ENCODE measurements at places on chromosomes 11 and 22.
A peak's percentile ranks its signal among the peaks of the same experiment; 100 is the strongest.

GRCh38 chr22:44448271-44448830, 49.7 kb downstream of the RTL6 start:
- no peak for DNase-seq

- DNase-seq, result no peak
Measured at GRCh38 chr11:72350752-72351151, 83.6 kb downstream of the CLPB start.

- DNase-seq, result no peak
Measured at GRCh38 chr11:1883346-1884302, 8.1 kb downstream of the PRR33 start.

DNA sequence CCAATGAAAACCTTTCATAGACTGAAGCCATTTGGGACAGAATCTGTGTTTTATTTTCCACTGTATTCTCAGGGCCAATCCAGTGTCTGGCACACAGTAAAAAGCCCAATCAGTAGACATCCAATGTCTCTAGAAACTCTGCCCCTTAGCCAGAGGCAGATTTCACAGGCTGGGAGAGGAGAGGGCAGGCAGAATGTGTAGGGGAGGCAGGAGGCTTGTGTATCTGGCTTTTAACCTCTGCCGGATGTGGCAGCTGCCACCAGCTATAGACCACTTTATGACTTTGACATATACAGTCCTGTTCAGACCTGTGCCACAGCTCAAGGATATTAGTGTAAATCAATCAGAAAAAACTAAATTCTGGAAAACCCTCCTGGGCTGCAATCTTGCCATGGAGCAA, 4.4 kb downstream of the EXPH5 start:
- no peak for DNase-seq

DNA sequence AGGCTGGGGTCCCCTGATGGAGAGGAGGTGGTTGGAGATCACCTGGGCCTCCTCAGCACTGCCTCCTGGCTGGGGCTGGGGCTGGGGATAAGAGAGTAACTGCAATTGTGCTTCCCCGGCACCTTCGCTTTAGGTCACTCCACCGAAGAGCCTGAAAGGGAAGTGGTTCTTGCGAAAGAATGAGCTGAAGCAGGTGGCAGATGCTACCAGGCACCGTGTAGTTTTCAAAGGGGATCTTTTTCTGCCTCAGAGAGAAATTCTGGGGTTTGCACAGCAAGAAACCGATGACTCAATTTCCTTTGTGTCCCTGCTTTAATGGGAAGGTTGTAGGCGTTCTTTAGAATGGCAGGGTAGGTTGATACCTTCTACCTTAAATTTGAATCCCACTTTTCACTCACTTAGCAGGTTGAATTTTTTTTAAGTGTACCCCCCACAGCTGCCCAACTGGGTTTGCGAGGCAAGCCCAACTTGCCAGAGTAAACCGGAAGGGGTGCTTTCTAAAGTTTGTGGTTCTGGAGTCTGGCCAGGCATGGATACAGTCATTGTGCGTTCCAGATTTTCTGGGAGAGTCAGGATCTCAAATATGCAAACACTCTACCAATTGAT, 5.3 kb downstream of the CD44 start:
- peak; percentile 48 for DNase-seq

GRCh38 chr11:114031246-114031966, 28.1 kb upstream of the ZBTB16 start:
- DNase-seq, result no peak

- no peak for DNase-seq
Measured at GRCh38 chr11:90587896-90588295, 365.0 kb upstream of the CHORDC1 start.

- DNase-seq, result no peak
Measured at GRCh38 chr11:80733790-80734189, 1293.0 kb upstream of the TENM4 start.

DNA sequence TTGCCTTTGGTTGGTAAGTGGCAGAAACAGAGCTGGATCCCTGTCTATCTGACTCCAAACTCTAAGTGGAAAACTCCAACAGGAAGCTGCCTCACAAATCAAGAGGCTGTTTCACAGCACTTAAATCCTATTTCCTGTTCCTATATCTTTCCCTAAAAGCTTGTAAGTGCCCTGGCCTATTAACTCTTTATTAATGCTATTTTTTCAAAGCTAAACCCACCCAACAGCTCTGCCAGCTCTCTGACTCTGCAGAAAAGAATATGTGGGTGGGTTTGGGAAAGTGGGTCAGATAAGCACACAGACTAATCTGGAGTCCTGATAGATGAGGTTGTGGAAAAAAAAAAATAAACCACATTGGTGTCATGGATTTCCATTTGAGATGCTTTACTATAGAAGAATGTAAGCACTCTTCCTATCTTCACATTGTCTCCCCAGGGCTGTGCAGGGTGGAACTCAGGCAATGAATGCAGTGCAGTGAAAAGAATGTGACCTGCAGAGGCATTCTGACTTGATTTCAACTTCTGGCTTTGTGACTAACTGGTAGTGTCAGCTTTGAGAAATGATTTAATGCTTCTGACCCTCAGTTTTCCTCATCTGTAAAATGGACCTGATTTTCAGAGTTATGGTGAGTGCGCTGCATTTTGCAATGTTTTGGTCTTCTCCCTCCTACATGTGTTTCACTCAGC, 125.6 kb downstream of the AASDHPPT start:
- DNase-seq, result no peak

DNA sequence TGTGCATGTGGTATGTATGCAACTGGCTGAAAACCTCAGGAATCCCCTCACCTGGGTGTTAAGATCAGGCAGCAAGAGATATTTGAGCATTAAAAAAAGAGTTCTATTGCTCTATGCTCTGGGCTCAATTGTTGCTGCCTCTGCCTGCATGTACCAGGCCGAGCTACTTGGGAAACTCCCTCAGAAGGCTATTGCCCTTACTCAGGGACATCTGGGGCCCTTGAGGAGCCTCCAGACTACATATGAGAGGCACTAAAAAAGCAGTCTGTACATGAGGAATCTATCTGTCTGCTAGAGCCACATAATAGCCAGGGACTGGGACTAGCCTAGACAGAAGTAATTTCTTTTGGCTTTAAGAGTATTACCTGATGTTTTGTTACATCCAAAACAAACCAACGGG, 120.1 kb downstream of the SWAP70 start:
- DNase-seq, result no peak

- no peak for DNase-seq
Measured at GRCh38 chr22:36554098-36554497, 25.1 kb upstream of the EIF3D start.

DNA sequence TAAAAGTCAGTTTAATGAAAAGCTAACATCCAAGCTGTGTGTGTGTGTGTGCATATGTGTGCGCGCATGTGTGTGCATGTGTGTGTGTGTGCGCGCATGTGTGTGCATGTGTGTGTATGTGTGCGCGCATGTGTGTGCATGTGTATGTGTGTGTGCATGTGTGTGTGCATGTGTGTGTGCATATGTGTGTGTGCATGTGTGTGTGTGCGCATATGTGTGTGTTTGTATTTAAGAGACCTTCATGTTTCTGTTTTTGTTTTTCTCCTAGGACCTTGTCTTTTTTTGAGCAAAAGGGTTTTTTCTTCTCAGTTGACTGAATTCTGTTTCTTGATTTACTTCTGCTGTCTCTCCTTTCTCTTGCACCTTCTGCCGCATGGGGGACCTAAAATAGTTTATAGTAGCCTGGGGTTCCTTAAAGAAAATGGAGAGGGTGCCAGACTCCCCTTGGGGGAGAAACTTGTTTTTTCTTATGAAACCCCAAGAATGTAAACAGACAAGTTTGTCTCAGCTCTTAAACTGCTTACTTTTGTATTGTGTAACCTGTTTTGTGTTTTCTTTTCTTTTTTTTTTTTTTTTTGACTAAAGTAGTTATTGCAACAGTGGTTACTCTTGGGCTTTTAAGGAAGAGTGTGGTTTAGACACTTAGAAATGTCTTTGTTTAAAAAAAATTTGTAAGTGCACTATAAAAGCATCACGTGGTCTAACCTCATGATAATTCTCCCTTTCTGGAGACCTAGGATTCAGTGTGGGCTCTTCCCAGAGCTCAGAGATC, 53.0 kb downstream of the OSBPL5 start:
- DNase-seq, result no peak

DNA sequence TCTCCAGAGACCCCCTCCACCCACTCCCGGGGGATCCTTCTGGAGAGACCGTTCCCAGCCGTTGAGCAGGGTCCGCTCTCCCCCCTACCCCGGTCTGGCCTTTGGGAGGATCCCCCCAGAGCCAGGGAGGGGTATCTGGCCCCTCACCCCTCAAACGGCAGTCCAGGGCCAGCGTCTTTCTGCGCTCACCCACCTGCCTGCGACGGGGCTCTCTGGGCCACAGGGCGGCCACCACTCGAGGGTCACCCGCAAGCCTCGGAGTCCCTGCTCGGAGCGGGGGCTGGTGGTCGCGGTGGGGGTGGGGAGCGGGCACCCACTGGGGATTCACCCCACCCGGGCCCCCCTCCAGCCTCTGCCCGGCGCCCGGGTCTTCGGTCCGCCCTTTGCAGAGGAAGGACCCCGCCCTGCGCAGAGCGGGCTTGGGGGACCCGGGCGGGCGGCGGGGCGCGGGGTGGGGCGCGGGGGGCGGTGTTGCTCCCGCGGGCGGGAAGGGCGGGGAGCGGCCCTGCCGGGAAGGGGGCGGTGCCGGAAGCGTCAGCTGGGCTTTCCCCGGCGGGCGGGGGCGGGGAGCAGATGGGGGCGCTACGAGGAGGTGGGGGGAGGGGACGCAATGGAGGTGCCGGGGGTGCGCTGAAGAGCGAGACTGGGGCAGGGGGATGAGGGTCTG, 16.6 kb downstream of the CRELD2 start:
- peak; percentile 76 for DNase-seq

DNA sequence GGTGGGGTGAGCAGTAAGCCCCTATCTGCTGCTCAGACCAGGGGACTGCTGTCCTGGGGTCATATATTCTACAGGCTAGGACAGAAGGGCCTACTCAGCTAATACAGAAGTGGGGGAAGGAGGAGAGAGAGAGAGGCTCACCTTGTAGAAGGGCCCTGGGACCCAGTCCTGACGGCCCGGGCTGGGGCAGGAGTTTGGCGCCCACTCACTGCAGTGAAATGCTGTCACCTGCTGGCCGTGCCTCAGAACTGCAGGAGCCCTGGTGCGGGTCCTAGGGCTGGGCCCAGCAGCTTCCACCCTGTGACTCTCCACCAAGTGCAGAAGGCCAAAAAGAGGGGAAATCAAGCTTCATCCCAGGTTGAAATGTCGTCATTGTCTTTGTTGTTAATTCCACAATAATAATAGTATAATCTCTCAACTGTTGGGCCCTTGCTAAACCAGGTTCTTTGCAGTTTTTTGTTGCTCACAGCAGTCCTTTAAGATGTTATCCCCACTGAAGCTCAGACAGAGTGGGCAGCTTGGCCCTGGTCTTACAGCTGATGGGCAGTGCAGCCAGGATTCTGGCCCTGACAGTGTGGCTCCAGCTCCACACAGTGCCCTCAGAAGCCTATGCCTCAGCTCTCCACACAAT, 29.6 kb downstream of the TRIM29 start:
- peak; percentile 88 for DNase-seq

- no peak for DNase-seq
Measured at GRCh38 chr11:61152816-61153592, 8.2 kb downstream of the VPS37C start.

- no peak for DNase-seq
Measured at GRCh38 chr11:15968461-15969130, 387.8 kb downstream of the SOX6 start.

DNA sequence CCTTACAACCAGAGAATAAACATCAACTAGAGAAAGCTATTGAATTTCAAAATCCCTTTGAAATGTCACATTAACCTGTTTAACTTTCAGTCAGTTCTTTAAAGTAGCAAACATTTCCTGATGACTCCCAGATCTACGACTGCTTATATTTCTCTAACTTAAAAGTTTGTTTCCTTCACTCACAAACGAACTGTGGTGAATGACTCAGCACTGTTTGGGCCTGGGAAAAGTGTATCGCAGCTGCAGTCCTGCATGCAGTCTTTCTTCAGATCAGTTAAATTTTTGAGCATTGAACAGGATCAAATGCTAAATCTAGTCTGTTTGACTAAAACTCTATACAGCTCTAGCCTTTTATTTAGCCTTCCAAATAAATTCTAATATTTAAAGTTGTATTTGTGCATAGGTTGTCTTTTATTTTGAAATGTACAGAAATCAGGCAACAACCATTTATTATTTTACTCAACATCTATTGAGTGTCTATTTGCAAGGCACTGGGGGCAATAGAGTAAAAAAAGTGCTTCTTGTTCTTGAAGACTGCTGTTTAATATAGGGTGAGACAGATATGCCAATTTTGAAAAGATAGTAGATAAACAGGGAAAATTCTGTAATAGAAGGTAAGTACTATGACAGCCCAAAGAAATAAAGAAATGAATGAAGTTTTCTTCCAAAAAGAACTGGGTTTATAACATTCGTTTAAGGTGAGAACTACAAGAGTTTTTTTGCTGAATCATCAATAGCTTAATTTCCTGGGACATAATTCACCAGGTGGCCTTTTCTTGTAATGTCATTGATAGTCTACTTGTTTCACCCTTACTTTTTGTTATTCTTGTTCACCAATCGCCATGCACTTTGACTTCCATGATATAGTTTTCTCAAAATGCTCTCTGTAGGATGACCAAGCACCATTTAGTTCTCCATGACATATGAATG, 235.4 kb downstream of the METTL15 start:
- no peak for DNase-seq

DNA sequence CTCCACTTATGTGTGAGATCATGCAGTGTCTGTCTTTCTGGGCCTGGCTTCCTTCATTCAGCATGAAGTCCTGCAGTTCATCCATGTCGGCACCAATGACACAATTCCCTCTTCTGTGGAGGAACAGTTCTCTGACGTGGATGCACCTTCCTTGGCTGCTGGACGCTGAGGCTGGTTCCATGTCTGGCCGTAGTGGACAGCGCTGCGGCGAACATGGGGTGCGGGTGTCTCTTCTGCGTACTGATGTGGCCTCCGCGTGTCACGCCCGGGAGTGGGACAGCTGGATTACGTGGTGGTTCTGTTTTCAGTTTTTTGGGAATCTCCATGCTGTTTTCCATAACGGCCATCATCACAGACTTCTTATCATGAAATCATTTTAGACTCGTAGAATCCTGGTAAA, 16.9 kb upstream of the MUC2 start:
- DNase-seq, result no peak

DNA sequence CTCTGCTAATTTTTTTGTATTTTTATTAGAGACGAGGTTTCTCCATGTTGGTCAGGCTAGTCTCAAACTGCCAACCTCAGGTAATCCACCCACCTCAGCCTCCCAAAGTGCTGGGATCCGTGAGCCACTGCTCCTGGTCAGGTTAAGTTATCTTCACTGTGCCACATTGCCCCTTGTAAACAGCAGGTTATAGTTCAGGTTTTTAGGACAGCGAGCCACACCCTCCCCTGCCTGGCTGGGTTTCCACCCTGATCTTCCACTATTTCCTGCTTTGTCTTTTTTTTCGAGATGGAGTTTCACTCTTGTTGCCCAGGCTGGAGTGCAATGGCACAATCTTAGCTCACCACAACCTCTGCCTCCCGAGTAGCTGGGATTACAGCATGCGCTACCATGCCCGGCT, 16.1 kb downstream of the ACO2 start:
- DNase-seq, result no peak
